Activated naive CD4-positive, alpha-beta T cell treated with anti-CD3 and anti-CD28 coated beads for 36 hours (primary cell): ENCODE measurements at places on chromosomes 2 and 18. TPM values are rescaled to one million over a fixed set of nuclear protein-coding genes. Genes with fewer than 3 reads are reported as not detected.

The NGEF gene
- total RNA-seq: 0.12 TPM

The CDH20 gene
- total RNA-seq: not detected

The PUS10 gene
- 6.5 TPM for total RNA-seq

The CERS6 gene
- total RNA-seq: 9.7 TPM

DNA sequence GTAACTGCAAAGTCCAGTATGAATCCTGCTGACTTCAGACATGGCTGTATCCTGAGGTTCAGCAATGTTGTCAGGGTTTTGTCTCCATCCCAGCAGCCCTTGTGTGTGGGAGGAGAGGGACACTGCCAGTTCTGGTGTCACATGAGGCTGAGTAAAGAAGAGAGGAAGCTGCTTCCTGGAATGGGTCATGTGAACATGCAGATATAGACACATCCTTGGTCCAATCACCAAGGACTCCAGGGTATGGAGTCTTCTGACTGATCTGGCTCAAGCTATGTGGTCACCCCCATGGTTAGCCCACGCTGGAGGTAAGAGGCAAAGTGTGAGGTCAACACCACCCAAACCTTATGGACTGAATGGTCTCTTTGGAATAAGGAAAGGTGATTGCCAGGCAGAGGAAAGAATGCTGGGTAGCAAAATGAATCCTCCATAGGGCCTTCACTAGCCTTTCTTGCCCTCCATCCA lies 134.4 kb upstream of the SLC1A4 start:
- peaks cover 7% of the 10 kb centered on the region for H3K27me3 ChIP-seq
- no peak for DNase-seq
- no peak overlapping the region for H3K4me3 ChIP-seq
- peaks cover 4% of the 10 kb centered on the region for H3K4me1 ChIP-seq

- no peak overlapping the region for H3K27ac ChIP-seq
- H3K4me1 ChIP-seq: peaks cover 22% of the 10 kb centered on the region
- H3K4me3 ChIP-seq: no peak overlapping the region
- peak; percentile 77 for DNase-seq
- no peaks in the 10 kb centered on the region for H3K36me3 ChIP-seq
These were observed 128.7 kb downstream of the LYPD6B start for GRCh38 chr2:149167001-149167780.

DNA sequence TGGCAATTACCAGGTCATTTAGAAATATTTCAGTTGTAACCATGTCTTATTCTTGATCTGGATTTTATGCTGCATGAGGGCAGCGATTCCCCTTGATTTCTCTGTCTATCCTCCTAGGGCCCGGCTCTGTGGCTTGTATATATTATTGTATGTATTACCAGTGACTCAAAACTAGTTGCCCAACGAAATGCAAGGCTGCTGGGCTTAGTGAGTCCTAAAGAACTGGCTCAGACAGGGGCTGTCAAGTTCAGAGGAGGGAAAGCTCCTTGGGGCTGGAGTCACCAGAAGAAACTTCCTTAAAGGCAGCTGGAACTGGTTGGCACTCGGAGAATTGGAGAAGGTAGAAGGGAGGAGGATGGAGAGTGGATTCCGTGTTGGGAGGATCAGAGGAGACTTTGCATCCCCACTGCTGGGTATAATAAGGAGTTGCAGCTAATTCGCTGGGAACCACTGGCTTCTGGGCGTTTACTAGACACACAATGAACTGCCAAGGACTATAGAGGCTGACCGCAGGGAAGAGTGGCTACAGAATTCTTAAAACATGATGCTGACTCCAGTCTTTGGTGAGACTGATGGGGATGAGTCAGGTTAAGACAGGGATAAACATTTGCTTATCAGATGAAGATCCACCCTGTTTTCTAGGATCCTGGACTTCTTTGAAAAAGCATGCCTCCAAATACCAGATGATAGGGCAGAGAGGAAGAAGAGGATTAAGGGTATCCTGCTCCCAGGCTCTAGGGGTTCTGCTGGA lies 104.3 kb downstream of the PRKCE start:
- no peak for DNase-seq
- peaks cover 3% of the 10 kb centered on the region for H3K4me1 ChIP-seq
- H3K36me3 ChIP-seq: no peaks in the 10 kb centered on the region
- H3K4me3 ChIP-seq: no peak overlapping the region
- no peaks in the 10 kb centered on the region for H3K27me3 ChIP-seq

DNA sequence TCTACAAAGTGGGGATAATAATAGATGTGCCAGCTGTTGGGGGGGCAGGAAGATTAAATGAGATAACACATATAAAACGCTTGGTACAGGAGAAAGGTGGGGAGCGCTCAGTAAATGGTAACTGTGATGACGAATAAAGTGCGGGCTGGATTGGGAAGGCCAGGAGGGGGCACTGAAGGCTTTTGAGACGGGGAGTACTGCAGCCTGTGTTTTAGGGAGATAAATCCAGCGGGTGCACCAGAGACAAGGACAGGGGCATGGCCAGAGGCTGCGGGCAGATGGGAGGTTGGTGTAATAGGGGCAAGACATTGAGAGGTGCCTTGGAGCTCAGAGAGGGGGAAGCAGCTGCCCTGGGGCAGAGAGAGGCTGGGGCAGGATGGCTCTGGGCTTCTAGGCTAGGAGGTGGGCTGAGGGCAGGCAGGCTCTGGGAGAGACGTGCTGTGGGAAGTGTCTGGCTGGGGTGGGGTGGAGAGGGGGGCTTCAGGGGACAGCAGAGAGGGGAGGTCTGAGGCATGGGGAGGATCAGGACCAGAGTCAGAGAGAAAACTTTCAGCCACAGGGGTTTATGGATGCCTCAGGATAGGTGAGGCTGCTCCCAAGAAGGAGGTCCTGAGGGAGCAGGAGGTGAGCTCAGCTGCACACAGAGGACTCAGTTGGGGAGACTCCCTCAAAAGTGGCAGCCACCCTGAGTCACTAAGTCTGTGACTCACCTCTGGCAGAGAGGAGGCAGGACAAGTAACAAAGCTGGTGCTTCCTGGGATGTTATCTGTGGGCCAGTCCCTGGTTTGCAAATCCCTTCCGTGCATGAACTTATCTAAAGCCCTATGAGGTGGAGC lies 18.8 kb downstream of the TEX44 start:
- peak overlapping the region; percentile 98 for H3K27ac ChIP-seq
- H3K4me1 ChIP-seq: peaks cover 43% of the 10 kb centered on the region
- H3K4me3 ChIP-seq: peak overlapping the region; percentile 81
- no peaks in the 10 kb centered on the region for H3K27me3 ChIP-seq
- no peaks in the 10 kb centered on the region for H3K36me3 ChIP-seq

GRCh38 chr18:73511771-73512503 lies 635.7 kb downstream of the FBXO15 start:
- H3K27ac ChIP-seq: no peak overlapping the region
- no peak for DNase-seq
- no peaks in the 10 kb centered on the region for H3K27me3 ChIP-seq
- H3K4me1 ChIP-seq: no peaks in the 10 kb centered on the region
- no peaks in the 10 kb centered on the region for H3K36me3 ChIP-seq

GRCh38 chr18:10860382-10860781 lies 289.0 kb downstream of the PIEZO2 start:
- no peaks in the 10 kb centered on the region for H3K36me3 ChIP-seq
- no peak overlapping the region for H3K4me3 ChIP-seq
- H3K27ac ChIP-seq: no peak overlapping the region
- DNase-seq: no peak
- H3K4me1 ChIP-seq: no peaks in the 10 kb centered on the region

- no peak overlapping the region for H3K27ac ChIP-seq
- H3K36me3 ChIP-seq: no peaks in the 10 kb centered on the region
- no peak overlapping the region for H3K4me3 ChIP-seq
- no peaks in the 10 kb centered on the region for H3K4me1 ChIP-seq
- no peaks in the 10 kb centered on the region for H3K27me3 ChIP-seq
- no peak for DNase-seq
These were observed 21.9 kb upstream of the LOXHD1 start for GRCh38 chr18:46678785-46679399.

GRCh38 chr2:212089873-212090272 lies 448.7 kb downstream of the ERBB4 start:
- no peak overlapping the region for H3K4me3 ChIP-seq
- no peaks in the 10 kb centered on the region for H3K4me1 ChIP-seq
- DNase-seq: no peak
- H3K27me3 ChIP-seq: no peaks in the 10 kb centered on the region
- no peak overlapping the region for H3K27ac ChIP-seq

GRCh38 chr2:42846932-42847595 lies 54.7 kb upstream of the HAAO start:
- H3K27ac ChIP-seq: no peak overlapping the region
- no peaks in the 10 kb centered on the region for H3K27me3 ChIP-seq
- H3K4me3 ChIP-seq: no peak overlapping the region
- no peaks in the 10 kb centered on the region for H3K36me3 ChIP-seq

GRCh38 chr2:77862120-77862519 lies 339.9 kb upstream of the LRRTM4 start:
- H3K36me3 ChIP-seq: no peaks in the 10 kb centered on the region
- no peak for DNase-seq
- H3K27ac ChIP-seq: no peak overlapping the region
- H3K4me3 ChIP-seq: no peak overlapping the region
- H3K27me3 ChIP-seq: no peaks in the 10 kb centered on the region

DNA sequence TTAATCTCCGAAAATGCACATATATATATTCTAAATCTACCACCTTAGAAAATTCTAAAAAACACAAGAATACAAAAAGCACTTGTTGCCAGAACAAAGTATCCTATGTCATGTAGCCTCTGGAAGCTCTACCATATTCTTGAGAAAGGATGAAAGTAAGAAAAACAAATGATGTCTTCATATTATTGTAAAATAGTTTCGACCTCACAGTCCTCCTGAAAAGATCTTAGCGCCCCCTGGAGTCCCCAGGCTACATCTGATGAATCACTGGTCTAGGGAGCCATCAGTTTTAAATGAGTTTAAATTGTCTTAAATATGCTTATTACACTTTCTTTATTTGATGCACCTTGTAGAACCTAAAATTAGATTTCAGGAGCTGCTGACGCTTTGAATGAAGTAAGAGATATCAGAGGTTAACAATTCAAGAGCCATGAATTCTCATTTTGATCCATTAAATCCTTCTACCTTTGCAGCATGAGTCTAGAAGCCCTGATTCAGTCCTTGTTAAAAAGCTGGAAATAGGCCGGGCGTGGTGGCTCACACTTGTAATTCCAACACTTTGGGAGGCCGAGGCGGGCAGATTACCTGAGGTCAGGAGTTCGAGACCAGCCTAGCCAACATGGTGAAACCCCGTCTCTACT lies 138.8 kb downstream of the MCFD2 start:
- H3K4me3 ChIP-seq: no peak overlapping the region
- H3K27ac ChIP-seq: no peak overlapping the region
- peak; percentile 80 for DNase-seq
- no peaks in the 10 kb centered on the region for H3K4me1 ChIP-seq
